ENCODE measurements at places on chromosomes 4 and X.

GRCh38 chrX:71992711-71993110 lies 82.1 kb downstream of the NHSL2 start:
- DNase-seq: peak; percentile 67

DNA sequence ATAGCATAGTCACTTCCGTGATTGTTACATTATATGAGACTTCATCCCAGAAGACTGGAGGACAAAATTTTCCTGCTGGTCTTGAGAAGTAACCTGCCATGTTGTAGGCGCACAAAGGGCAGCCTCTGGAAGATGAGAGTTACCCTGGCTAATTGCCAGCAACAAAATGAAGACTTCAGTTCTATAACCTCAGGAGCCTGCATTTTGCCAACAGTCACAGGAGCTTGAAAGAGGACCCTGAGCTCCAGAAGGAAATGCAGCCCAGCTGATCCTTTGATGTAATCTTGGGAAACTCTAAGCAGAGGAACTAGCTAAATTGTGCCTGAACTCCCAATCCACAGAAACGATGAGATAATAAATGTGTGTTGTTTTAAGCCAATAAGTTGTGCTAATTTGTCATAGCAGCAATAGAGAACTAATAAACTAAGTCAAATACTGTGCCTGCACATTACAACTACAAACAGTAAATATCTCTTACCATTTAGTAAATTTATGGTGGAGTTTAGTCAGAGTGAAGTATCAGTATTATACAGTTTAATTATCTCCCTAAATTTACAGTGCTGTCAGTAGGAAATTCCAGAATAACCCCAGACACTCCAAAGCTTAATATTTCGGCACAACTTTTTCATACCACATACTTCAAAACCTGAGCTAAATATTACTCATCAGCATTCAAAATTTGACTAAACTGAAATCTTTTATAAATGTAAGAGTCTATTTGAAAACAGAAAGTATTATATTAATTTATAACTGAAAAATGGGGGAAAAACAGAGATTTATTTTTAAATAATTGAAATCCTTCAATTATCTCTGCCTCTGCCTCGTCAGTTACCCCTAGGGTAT lies 90.1 kb upstream of the MAPK10 start:
- DNase-seq: no peak

DNA sequence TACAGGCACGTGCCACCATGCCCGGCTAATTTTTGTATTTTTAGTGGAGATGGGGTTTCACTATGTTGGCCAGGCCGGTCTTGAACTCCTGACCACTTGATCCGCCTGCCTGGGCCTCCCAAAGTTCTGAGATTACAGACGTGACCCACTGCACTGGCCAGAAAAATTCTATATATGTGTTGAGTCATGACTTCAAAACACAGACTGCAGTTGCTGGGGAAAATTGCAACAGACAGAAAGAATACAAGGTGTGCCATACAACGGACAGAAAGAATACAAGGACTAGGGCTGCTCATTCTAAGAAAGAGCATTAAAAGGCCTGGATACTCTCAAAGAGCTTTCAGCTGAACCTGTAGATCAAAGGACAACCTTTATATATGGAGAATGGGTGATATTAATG lies 109.6 kb upstream of the ACSL4 start:
- DNase-seq: no peak

DNA sequence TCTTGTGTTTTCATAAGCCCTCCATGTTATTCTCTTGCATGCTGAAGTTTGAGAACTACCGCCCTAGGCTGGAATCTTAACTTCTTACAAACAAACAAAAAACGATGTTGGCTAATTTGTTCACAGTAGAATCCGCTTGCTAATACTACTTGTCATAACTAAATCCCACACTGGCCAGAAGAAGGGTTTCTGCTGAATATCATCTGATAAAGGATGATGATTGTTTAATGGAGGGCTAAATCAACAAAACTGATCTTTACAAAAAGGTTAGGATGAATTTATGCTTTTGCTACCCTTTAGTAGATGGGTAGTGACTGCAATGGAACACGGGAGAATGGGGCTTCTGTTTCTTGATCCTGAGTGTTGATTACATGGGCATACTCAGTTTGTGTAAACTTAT lies 42.3 kb downstream of the SPATA4 start:
- DNase-seq: no peak

DNA sequence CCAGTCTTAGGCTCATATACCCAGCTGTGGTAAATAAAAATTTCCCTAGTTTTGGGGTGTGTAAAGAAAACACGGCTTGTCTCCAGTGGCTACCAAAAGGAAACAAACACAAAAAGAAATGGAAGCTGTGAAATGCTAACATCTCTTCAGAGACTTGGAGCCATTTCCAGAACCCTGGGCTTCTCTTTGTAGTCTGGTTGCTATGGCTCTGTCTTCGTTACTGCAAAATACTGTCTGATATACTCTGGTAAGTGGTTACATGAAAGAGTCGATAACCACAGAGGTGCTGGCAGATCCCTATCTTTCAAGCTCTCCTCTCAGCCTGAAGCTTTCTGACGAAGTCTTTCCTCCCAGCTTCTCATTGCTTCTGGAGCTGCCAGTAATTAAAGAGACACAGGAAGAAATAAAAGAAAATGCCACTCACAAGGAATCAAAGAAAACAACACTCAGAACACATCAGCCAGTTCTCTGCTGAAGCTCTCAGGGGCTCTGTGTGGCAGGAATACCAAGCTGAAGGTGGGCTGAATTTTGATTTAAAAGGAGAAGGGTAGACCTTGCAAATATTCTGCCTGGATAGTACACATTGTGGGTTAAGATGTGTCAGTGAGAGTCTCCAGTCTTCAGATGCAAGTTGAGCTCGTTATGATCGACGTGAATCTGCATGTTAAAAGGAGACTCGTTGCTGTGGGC lies 107.6 kb upstream of the FAM9C start:
- DNase-seq: peak; percentile 36

- no peak for DNase-seq
These were observed 113.0 kb downstream of the ARX start for GRCh38 chrX:24902806-24903205.

GRCh38 chrX:24498975-24499374 lies 33.9 kb downstream of the PDK3 start:
- DNase-seq: no peak

- DNase-seq: no peak
These were observed 38.8 kb downstream of the MTM1 start for GRCh38 chrX:150607201-150607600.

DNA sequence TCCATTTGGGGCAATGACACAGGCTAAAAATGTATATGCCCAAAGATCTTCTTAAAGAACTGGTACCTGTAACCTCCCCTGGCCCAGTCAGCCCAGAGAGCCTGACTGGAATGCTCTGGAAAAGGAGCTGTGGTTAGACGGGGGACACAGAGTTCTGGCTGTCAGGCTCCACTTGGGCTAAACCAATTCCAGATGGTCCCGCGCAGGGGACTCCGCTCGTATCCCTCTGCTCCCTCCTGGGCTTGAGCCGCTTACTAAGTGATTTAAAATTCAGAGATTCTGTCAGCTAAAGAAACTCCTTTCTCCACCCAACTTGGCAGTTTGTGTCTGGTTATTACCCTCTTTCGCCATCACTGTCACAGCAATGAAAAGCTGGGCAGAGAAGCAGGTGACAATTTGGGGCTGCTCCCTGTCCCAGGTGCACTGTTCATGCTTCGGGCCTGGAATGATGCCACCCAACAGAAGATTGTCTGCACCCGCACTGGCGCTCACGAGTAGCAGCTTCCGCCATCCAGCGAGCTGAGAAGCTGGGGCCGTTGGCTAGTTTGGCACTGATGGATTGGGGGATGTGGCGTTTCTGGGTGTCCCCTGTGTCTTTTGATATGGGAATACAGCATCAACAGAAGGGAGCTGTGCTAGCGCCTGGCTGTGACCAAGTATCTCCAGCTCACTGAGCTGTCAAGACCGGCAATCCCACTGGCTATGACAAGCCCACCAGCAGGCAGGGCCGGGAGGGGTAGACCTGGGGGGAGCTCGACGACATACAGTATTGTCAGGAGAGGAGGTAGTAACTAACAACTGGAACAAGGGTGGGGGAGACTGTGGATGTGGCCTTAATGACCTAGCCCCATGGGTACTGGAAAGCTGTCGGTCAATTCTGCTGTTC lies 6.7 kb upstream of the IRAK1 start:
- no peak for DNase-seq

DNA sequence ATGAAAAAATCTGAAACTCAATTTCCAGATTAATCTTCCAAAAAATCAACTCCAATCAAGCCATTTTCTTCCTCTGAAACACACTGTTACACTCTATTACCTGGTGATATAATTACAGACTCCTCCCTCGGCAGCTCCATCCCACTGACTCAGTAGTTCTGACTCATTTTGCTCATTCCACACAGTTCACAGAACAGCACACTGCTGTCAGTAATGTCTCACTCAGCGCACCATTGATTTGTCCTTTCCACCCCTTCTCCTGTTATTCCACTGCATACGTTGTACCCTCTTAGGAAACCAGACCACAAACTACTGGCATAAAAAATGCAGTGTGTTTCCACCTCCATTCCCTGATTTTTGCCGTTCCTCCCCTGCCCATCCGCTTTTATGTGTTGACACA lies 212.7 kb downstream of the SLIT2 start:
- DNase-seq: no peak

All from effector memory CD8-positive, alpha-beta T cell (primary cell).